ENCODE measurements at places on chromosomes 3 and 15.

GRCh38 chr3:147409143-147410115 lies at the start of gene ZIC1:
TSS of gene ZIC1 (plus strand) at chr3:147409365. CDS start at chr3:147410113, 748 bp downstream.
- DNase-seq = no peak

- peak; percentile 73 for DNase-seq
Observed at GRCh38 chr3:10164546-10165393, at the start of gene IRAK2. TSS of gene IRAK2 (plus strand) at chr3:10164919. CDS start at chr3:10164955, 36 bp downstream.

DNA sequence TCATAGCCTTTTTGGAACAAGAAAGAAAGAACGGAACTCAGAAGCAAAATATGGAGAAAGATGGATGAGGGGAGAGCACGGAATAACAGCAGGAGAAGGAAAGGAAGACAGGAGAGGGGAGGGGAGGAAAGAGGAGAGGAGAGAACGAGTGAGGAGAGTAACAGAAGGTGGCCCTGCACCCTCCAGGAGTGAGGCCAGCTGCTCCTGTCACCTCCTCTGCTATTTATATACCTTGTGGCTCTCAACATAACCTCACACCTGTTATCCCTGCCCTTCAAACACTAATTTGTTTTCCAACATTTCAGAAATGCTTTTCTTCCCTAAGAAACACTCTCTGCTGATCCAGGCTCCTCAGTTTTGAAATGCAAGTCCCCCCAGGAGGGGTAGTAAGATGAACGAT lies 53.4 kb upstream of the ATP2B2 start:
- DNase-seq = no peak

DNA sequence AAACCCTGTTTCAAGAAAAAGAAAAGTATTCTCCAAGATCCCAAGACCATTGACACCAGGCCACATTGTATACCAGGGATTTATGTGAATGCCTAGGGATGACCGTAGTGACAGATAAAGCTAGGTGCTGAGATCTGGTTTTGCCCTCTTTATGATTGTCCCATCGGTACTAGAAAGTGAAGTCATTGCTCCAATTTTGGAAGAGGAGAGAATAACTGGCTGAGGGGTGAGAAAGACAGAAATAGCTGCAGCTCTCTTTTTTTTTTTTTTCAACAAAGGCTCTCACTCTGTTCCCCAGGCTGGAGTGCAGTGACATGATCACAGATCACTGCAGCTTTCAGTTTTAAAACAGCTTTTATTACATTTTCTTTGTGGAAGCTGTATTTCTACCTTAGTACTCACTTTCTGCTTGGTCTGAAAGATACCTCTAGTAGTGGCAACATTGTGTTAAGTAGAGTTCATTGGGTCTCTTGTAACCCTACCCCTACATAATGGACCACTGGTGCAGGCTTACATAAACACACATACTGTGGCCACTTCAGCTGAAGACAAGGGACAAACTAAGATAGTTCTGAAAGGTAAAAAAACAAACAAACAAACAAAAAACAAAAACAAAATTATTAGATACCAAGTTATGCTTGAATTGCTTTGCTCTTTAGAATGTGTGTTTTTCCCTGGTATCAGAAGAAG lies 18.0 kb downstream of the ZSCAN29 start:
- DNase-seq = no peak

GRCh38 chr3:151067158-151067557 lies 18.3 kb upstream of the MED12L start:
- DNase-seq = no peak

DNA sequence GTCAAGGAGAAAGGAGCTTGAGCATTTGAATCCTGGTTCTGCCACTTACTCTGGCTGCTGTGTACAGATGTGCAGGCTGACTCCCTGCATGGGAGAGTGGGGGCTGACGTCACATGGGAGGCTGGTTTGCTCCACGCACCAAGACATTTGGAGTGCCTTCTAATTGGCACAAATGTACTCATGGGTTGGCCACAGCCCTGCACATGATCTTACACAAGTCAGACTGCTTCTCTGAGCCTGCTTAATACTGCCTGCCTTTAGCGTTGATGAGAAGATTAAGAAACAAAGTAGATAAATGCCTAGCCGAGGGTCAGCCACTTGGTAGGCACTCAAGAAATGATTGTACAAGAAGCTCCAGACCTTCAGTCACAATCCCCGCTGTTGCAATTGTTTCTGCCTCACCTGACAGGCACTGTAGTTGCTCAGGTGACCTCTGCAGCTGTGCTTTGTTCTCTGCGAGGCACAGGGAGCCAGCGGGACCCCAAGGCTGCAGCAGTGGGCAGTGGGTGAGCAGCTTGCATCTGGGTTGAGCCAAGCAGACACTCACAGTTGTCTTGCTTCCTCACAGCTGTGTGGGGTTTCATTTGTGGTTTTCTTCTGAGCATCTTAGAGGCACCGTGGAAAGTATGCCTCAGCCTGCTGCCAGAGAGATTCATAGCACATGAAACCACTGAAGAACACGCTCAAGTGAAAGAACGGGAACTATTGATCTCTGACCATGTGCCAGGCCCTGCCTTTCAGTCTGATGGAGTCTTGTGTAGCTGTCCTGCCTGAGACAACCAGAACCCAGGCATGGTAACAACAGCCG lies 33.1 kb downstream of the GRK7 start:
- DNase-seq = peak; percentile 53

DNA sequence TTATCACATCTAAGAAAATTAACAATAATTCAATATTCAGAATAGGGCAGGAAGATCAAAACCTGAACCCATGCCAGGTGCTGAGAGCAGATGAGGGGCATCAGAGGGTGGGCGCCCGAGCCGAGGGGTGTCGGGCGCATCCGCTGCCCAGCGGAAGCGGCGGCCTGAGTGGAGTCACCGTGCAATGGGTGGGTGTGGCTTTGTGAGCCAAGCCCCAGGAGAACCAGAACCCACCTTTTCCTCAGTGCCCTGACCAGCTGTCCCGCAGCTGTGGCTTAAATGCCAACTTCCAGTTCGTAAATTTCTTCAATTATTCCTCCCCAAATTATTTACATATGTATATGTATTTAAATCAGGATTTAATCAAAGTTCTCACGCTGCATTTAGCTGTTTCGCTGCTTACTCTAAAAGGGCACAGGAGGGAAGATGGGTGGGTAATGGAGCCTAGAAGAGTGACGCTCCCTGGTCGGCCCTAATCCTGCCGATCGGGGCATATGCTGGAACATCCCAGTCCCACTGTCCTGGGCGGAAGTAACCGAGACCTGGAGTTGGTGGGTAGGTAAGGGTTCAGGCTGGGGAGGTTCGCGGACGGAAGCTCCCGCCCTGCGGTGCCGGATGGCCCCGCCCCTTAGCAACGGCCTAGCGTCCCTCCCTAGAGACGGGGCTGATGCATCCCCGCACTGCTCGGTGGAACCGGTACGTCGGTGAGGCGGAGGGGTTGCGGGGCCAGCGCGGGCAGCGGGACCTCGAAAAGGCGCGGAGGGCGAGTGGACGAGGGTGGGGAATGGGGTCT lies 1.3 kb downstream of the DNAH1 start:
- peak; percentile 55 for DNase-seq

- DNase-seq = no peak
Observed at GRCh38 chr3:129518038-129518561, 10.3 kb upstream of the RHO start.

GRCh38 chr15:55819397-55820034 lies 76.6 kb upstream of the PRTG start:
- DNase-seq = no peak

GRCh38 chr3:494190-494589 lies 297.6 kb downstream of the CHL1 start:
- no peak for DNase-seq

GRCh38 chr3:52528586-52529375 lies 4.9 kb downstream of the NT5DC2 start:
- no peak for DNase-seq

- peak; percentile 82 for DNase-seq
Observed at GRCh38 chr15:84658080-84658787, at the start of gene NMB. TSS of gene NMB (minus strand) at chr15:84658199. CDS start at chr15:84658152, 47 bp downstream.

- no peak for DNase-seq
Observed at GRCh38 chr3:192068464-192069254, 607.7 kb downstream of the PYDC2 start.

DNA sequence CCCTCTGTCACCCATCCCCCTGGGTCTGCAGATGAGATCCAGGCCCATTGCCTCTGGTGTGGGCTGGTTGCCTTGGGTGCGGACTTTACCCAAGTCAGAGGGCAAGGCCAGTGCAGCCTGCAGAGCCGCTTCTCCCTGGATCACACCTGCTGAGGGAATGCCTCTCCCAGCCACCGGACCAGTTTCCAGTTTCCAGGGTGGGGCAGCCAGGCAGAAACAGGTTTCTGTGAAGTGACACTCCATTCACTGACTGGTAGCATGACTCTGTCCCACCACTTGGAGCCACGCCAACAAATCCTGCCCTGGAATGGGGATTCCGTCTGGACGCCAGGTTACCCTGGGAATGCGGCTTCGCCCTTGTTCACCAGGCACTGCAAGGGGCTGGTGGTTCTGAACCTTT lies 30.0 kb downstream of the PAQR5 start:
- no peak for DNase-seq

GRCh38 chr15:80210611-80211573 lies 41.1 kb downstream of the CTXND1 start:
- DNase-seq = no peak

- no peak for DNase-seq
Observed at GRCh38 chr15:92365084-92365483, 28.6 kb upstream of the ST8SIA2 start.

- no peak for DNase-seq
Observed at GRCh38 chr15:89016549-89017041, 71.7 kb upstream of the ABHD2 start.

GRCh38 chr3:36824443-36824842 lies 60.1 kb upstream of the DCLK3 start:
- DNase-seq = no peak

GRCh38 chr15:99409560-99409959 lies 156.2 kb upstream of the MEF2A start:
- no peak for DNase-seq

DNA sequence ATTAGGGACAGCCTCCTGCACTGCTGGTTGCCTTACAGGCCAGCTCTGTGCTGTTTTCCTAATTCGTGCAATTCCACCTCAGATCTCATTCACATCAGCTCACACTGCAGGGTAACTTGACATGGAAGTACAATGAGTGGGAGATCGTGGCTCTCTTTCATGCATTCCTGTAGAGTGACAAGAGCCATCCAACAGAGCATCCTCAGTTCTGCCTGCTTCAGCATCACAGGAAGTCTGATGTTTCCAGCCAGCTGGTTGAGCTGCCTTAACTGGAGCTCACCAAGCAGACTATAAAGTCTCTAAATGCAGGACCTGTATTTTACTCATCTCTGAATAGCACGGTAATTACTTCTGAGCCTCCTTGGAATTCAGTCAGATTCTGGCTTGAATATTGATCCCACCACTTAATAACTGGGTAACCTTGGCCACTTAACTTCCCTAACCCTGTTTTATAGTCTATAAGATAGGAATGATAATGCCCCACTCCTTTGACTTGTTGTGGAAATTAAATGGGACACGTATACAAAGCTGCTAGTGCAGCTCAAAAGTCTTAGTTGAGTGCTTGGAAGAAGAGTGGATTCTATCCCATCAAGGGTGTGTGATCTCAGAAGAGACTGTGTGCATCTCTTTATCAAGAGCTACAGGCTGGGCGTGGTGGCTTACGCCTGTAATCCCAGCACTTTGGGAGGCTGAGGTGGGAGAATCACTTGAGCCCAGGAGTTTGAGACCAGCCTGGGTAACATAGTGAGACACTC lies 1.4 kb upstream of the DIS3L start:
- DNase-seq = no peak

GRCh38 chr3:100103558-100104441 lies 10.5 kb downstream of the FILIP1L start:
- DNase-seq = no peak

GRCh38 chr3:195162033-195162669 lies 108.8 kb downstream of the XXYLT1 start:
- peak; percentile 63 for DNase-seq

- no peak for DNase-seq
Observed at GRCh38 chr15:29470794-29471193, 201.2 kb upstream of the NSMCE3 start.

- no peak for DNase-seq
Observed at GRCh38 chr15:40100123-40100946, 8.3 kb downstream of the BMF start.

DNA sequence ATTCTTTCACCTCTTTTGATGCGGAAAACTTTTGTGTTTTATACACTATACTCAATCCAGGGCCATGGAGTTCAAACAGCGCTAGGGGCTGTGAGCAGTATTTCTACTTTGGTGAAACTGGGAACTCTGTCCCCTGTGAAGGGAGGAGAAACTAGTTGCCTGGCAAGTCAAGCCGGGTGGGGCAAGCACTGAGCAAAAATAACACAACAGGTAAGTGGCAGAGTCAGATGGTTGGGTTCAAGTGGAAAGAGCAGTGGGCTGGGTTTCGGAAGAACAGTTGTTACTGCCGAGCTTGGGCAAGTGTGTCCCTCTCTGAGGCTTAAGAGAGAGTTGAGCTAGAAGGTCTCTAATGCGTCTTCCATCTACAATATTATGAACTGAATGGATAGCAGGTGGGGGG lies 59.7 kb upstream of the ROPN1 start:
- DNase-seq = no peak

DNA sequence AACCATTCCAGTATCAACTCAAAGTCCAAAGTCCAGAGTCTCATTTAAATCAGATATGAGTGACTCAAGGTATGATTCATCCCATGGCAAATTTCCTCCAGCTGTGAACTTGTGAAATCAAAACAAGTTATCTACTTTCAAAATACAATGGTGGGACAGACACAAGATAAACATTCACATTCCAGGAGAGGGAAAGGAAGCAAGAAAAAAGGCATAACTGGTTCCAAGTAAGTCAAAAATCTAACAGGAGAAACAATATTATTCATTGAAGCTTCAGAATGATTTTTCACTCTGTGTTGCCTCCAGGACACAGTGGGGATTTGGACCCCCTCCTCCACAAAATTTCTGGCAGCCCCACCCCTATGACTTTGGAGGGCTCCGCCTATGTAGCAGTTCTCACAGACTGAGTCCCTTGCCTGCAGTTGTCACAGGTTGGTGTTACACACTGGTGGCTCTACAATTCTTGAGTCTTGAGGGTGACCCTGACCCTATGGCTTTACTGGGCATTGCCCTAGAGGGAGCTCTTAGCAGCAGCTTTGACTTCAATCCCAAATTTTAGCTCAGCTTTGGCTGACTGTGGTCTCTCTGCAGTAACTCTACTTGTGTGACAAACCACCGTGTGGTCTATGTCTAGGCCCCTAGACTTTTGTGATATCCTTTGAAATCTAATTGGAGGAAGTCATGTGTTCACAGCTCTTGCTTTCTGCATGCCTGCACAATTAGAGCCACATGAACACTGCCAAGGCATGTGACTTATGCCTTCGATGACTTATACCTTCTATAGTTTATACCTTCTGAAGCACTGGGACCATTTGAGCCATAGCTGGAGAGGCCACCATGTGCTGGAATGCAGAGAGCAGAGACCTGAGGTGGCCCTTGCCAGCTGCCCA lies 644.2 kb downstream of the GRM7 start:
- DNase-seq = no peak

- no peak for DNase-seq
Observed at GRCh38 chr3:118817748-118818165, 216.9 kb downstream of the IGSF11 start.
